HCEC 1CT (cell line): ENCODE measurements at places on chromosomes 12 and 14.

- DNase-seq: peak; percentile 43
Measured at GRCh38 chr14:38721822-38722431, 381.1 kb downstream of the SEC23A start.

DNA sequence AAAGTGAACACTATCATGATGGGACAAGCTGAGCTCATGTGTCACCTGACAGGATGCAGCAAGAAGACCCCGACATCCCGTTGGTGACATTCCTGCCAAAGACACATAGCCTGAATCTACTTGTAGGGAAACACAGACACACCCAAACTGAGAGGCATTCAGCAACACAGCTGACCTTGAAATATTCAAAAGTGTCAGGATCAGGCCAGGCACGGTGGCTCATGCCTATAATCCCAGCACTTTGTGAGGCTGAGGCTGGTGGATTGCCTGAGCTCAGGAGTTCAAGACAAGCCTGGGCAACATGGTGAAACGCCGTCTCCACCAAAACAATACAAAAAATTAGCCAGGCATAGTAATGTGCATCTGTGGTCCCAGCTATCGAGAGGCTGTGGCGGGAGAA, 232.0 kb upstream of the PLXNC1 start:
- DNase-seq: no peak

DNA sequence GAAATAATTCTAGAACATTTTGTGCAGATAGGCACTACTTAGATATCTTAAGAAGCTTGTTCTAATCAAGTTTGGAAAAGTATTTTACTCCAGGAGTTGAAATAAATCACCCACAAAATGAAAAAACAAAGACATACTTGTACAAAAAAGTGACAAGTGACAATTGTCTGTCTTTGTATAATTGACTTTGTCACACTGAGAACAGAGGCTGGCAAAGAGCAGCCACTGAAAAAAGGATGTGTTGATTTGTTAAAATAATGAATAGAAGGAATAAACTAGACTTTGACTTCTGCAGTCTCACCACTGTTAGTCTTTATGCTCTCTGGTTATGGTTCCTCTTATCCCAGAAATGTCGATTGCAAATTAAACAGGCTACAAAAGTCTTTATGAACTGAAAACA, 77.6 kb downstream of the PTPRR start:
- DNase-seq: no peak

DNA sequence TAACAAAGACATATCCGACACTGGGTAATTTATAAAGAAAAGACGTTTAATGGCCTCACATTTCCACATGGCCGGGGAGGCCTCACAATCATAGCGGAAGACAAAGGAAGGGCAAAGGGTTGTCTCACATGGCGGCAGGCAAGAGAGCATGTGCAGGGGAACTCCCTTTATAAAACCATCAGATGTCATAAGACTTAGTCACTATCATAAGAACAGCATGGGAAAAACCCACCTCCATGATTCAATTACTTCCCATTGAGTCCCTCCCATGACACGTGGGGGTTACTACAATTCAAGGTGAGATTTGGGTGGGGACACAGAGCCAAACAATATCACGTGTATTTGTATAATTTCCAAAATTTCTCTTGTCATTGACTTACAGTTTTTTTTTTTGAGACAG, 5.5 kb upstream of the LMNTD1 start:
- DNase-seq: no peak

DNA sequence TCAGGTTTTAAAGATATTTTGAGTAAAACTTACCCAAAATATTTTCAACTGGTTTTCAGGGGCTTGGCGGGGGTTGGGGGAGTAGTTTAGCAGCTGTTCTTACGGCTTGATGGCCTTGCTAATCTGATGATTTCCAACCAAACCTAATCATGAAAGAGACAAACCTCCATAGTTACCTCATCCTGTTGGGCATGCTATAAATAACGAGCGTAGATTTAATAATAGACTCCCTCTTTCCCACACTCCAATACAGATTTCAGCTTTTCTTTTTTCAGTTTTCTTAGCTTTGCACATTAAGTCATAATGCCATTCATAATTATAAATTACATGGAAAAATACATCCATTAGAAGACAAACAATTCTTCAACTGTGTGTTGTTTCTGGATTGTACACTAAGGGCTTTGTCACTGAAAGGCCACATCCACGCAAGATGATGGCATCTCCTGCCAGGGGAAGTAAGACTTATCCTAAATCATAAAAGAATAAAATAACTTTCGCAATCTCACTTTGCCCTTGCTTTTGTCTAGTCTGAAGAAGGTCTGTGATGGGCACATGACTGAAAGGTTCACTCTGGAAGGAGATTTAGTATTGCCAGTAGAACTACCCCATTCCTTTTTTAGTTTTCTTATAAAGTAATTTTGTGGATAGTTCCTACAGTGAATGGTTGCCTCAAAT, 23.2 kb downstream of the ITPR2 start:
- no peak for DNase-seq

- DNase-seq: no peak
Measured at GRCh38 chr14:73937012-73937411, 12.9 kb downstream of the FAM161B start.

- DNase-seq: no peak
Measured at GRCh38 chr14:42378274-42378673, 771.6 kb downstream of the LRFN5 start.

- DNase-seq: no peak
Measured at GRCh38 chr12:125324861-125325490, 259.7 kb downstream of the AACS start.

DNA sequence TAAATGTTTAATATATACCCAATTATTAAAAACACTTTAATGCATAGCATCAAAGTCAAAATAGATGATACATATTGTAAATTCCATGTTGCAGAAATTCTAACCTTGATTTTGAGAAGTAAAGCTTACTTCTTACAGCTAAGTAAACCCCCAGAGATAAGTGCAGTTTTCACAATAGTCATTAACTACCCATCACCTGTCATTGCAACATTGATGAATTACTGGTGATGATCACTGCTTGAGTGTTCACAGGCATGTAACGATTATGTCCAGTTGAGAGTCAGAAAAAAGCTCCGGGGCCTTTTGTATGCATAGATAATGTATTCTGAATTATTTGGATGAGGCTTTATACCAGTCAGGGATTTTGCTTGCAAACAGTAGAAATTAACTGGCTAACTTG, 67.7 kb downstream of the ZNF664 start:
- no peak for DNase-seq

DNA sequence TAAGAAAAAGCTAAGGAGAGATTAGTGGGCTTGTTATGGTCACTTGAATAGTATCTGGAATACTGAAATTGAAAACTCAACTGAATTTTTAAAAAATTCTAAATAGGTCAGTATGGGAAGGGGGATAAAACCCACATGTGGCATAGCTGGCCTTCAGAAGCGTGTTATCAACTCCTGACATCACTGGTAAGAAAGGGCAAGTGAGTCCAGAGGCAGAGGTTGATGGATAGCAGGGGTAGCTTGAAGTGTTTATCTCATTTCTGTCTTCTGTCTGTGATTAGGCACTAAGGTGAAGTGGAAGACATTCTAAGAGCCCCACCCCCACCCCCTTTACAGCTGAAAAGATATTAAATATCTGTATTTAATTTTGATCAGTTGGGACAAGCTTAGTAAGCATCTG, 261.4 kb upstream of the TMTC1 start:
- DNase-seq: no peak

GRCh38 chr12:66187821-66188220, 1.2 kb upstream of the IRAK3 start:
- DNase-seq: no peak

DNA sequence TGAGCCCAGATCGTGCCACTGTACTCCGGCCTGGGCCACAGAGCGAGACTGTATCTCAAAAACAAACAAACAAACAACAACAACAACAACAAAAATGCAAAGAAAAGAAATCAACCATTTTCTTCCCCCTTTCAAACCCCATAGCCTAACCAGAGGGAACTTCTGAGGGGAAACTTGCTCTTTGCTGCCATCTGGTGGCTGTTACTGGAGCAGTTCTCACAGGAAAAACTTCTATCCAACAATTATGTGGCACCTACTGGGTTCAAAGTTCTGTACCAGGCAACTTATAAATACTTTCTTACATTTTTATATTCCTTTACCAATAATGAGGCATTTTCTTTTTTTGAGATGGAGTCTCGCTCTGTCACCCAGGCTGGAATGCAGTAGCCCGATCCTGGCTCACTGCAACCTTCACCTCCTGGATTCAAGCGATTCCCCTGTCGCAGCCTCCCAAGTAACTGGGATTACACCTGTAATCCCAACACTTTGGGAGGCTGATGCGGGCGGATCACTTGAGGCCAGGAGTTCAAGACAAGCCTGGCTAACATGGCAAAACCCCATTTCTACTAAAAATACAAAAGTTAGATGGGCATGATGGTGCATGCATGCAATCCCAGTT, 50.9 kb upstream of the BICDL1 start:
- DNase-seq: peak; percentile 9

GRCh38 chr14:52987042-52987441, 36.2 kb upstream of the FERMT2 start:
- no peak for DNase-seq

DNA sequence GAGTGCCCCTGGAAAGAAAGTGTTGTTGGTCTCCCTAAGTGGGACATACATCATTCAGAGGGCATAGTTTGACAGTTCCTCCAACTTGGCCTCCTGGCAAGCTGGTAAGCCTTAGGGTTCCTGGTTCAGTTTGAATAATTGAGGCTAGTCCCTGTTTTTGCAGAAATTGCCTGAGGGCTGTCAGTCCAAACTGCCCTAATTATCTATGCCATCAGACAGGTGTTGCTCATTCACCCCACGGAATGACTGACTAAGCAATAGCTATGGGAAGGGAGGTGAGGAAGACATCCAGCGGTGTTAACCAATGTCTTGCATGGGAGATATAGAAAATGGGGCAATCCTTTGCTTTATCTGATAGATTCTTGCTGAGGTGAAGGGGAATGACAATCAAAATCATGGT, 37.6 kb downstream of the SPTSSA start:
- DNase-seq: no peak

- DNase-seq: no peak
Measured at GRCh38 chr12:124551268-124552144, 15.9 kb downstream of the NCOR2 start.

- no peak for DNase-seq
Measured at GRCh38 chr12:104333692-104334255, 30.2 kb downstream of the EID3 start.

DNA sequence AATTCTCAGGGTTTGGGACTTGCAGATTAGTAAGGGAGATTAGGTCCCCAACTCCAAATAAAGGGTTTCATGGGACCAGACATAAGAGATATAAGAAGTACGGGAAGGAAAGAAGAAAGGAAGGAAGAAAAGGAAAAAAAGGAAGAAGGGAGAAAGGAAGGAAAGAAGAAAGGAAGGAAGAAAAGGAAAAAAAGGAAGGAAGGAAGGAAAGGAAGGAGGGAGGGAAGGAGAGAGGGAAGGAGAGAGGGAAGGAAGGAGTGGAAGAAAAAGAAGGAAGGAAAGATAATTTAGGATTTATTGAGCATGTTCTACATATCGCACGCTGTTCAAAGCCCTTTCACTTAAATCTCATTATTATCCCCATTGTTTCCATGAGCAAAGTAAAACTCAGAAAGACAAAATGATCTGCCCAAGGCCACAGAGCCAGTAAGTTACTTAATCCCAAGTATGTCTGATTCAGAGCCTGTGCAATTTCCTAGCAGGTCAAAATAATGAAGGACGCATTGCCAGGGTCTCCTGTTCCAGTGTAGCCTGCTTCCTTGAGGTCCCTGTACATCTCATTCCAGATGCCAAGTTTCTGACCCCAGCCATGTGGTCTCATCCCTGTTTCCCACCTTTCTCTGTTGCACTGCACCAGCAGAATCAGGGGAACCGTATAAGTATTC, 3.9 kb upstream of the HDAC7 start:
- no peak for DNase-seq

DNA sequence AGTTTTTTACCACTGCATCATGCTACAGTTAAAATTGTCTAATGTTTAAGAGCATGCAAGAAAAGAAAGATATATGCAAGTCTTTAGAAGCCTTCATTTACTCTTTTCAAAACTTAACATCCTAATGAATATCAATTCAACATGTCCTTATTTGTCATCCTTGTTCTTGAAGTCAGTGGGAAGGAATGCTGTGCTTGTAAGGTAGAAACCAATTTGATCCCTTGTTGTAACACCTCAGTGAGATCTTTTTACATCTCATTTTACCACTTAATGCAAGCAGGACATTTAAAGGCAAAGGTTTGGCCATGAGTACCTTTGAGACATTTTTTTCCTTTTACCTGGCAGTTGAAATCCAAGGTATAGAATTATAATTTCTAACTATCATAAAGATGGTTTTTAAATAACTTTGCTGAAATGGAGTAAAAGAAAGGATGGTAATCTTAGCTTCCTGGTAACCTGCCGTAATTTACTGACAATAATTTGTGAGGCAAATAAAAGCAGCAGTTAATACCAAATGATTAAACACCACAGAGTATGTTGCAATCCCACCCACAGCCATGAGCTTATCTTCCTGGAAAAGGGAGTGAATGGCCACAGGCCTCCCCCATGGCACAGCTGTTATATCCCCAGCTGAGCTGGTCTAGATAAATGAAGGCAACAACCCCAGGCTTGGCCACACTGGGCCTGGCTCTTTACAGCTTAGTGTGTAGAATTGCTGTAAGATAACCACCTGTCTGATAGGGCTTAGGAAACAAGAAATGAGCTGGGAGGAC, 33.2 kb upstream of the STRN3 start:
- DNase-seq: peak; percentile 80

DNA sequence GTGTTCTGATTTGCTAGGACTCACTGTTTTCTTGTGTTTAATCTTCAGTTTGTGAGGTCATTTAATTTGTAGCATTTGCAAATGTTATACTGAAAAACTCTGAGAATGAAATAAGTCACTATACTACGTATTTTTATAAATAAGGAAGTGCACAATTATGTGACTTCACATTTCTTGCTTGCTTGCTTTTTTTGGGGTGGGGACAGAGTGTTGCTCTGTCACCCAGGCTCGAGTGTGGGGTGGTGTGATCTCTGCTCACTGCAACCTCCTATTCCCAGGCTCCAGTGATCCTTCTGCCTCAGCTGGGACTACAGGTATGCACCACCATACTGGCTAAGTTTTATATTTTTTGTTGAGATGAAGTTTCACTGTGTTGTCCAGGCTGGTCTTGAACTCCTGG, 32.7 kb downstream of the RBM25 start:
- DNase-seq: no peak

GRCh38 chr12:54329759-54330158, 4.8 kb downstream of the COPZ1 start:
- DNase-seq: no peak

GRCh38 chr14:92555465-92556111, 42.0 kb downstream of the RIN3 start:
- no peak for DNase-seq

DNA sequence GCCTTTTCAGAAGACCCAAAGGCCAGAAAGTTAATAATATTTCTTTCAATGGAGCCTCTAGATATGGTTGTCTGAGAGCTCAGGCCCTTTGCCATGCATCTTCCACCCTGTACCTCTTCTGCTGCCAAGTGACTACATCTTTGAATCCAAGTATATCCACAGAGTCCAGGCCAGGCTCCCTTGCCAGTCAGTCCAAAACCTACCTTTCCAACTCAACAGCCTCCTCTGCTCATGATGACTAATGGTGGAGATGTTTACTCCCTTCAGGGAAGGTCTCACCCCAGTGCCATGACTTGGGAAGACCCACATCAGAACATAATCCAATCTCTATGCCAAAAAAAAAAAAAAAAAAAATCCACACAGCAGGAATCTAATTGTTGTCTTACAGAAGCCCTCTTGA, 20.4 kb downstream of the TTC9 start:
- no peak for DNase-seq

- DNase-seq: no peak
Measured at GRCh38 chr14:25759256-25759655, 709.3 kb upstream of the STXBP6 start.
